Lower lobe of right lung (tissue), 2 donors: ENCODE measurements at places on chromosomes 1 and 21. TPM values are rescaled to one million over a fixed set of nuclear protein-coding genes. Genes with fewer than 3 reads are reported as not detected.
A peak's percentile ranks its signal among the peaks of the same experiment; 100 is the strongest.

- no peaks in the 10 kb centered on the region for H3K4me1 ChIP-seq
- H3K27ac ChIP-seq = peak overlapping the region; percentile 53
- peaks cover 51% of the 10 kb centered on the region for H3K36me3 ChIP-seq
- H3K4me3 ChIP-seq = no peak overlapping the region
- no peaks in the 10 kb centered on the region for H3K27me3 ChIP-seq
- DNase-seq = peak; percentile 60
Measured at GRCh38 chr1:12031039-12031980, 12.0 kb downstream of the MIIP start.

- no peak overlapping the region for H3K4me3 ChIP-seq
- H3K36me3 ChIP-seq = no peaks in the 10 kb centered on the region
- DNase-seq = no peak
- H3K27ac ChIP-seq = no peak overlapping the region
Measured at GRCh38 chr1:198397208-198397808, 143.2 kb downstream of the ATP6V1G3 start.

GRCh38 chr1:229696385-229696784 lies 70.3 kb downstream of the URB2 start:
- no peak overlapping the region for H3K27ac ChIP-seq
- DNase-seq = no peak
- no peaks in the 10 kb centered on the region for H3K4me1 ChIP-seq

DNA sequence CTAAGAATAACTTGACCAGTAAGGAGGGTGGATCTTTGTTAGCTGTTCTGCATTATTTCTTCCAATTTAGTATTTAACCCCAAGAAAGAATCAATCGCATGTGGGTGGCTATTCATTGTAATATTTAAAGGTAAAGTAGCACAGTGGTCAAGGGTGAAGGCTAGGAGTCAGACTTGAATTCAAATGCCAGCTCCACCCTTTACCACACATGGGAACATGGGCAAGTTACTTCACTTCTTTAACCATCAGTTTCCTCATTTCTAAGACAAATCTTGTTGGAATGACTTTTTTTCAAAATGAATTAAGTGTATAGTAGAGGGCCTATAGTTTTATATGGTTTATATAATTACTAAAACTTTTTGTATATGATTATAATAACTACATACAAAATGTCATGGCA lies 71.3 kb upstream of the S1PR1 start:
- H3K4me1 ChIP-seq = peaks cover 13% of the 10 kb centered on the region
- no peak for DNase-seq
- H3K36me3 ChIP-seq = no peaks in the 10 kb centered on the region
- H3K4me3 ChIP-seq = no peak overlapping the region

DNA sequence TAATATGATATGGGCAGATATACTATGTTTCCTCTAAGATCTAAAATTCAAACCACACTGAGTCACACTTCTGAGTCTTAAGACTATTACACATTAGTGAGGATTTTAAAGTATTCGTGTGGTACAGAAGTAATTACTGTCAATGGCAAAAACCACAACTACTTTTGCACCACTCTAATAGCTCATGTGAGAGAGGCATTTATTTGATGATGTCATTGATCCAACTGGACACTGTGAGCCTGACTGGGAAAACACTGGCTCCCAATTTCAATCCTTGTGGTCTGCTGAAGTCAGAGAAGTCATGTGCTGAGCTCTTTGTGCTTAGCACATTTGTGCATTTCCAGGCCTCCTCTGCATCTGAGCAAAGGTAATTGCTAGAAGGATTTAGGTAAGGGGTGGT lies 377.8 kb downstream of the USH2A start:
- no peak overlapping the region for H3K27ac ChIP-seq
- no peak overlapping the region for H3K4me3 ChIP-seq
- H3K27me3 ChIP-seq = no peaks in the 10 kb centered on the region
- H3K36me3 ChIP-seq = no peaks in the 10 kb centered on the region
- no peak for DNase-seq
- H3K4me1 ChIP-seq = no peaks in the 10 kb centered on the region

DNA sequence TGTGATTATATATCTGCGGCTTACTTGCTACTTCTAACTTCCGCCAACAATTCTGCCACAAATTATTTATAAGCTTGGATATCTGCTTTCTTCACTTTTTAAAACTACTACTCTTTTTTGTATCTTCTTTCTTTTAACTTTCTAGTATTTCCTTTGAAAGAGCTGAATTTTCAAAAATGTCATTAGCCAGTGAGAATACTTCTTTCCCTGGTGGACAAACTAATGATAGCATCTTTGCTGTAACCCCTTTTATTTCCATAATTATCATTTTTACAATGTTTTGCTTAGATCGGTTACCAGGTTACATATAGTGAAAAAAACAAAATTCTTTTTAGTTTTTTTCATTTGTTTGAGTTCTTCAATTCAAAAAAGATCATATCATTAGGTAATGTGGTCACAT lies 355.9 kb upstream of the ADGRL4 start:
- H3K4me1 ChIP-seq = no peaks in the 10 kb centered on the region
- no peaks in the 10 kb centered on the region for H3K27me3 ChIP-seq
- no peak overlapping the region for H3K27ac ChIP-seq
- no peaks in the 10 kb centered on the region for H3K36me3 ChIP-seq

GRCh38 chr1:176964687-176965086 lies 199.8 kb downstream of the ASTN1 start:
- no peaks in the 10 kb centered on the region for H3K4me1 ChIP-seq
- no peaks in the 10 kb centered on the region for H3K27me3 ChIP-seq
- no peak for DNase-seq
- no peak overlapping the region for H3K27ac ChIP-seq
- H3K4me3 ChIP-seq = no peak overlapping the region
- no peaks in the 10 kb centered on the region for H3K36me3 ChIP-seq

GRCh38 chr1:113890816-113891215 lies 3.4 kb upstream of the BCL2L15 start:
- H3K27me3 ChIP-seq = no peaks in the 10 kb centered on the region
- no peaks in the 10 kb centered on the region for H3K4me1 ChIP-seq
- no peak for DNase-seq
- H3K27ac ChIP-seq = no peak overlapping the region

Gene MYOG
- not detected for total RNA-seq

Gene PLCH2
- 3.8 TPM for total RNA-seq

Gene FMO2
- total RNA-seq = 288 TPM

Gene TAL1
- total RNA-seq = 15.4 TPM

Gene MCOLN2
- total RNA-seq = 5.1 TPM

Gene MXRA8
- 39.3 TPM for total RNA-seq
